Transverse colon (tissue), 4 donors: ENCODE measurements at places on chromosomes 13 and 19. TPM values are rescaled to one million over a fixed set of nuclear protein-coding genes. Genes with fewer than 3 reads are reported as not detected.

FBXO17 gene
- total RNA-seq: 7.8 TPM

CEP89 gene
- 4.5 TPM for total RNA-seq

FLT1 gene
- total RNA-seq: 2.6 TPM

NAPSA gene
- 3.0 TPM for total RNA-seq

CERS4 gene
- 3.4 TPM for total RNA-seq

YJEFN3 gene
- total RNA-seq: 4.5 TPM

TMPRSS9 gene
- total RNA-seq: 0.27 TPM

IL17D gene
- total RNA-seq: not detected

CYP2A7 gene
- total RNA-seq: not detected

EBI3 gene
- total RNA-seq: not detected

CDC16 gene
- total RNA-seq: 75.4 TPM

GRCh38 chr13:60933638-60934037 is 482.0 kb downstream of the PCDH20 start:
- no peaks in the 10 kb centered on the region for H3K36me3 ChIP-seq
- no peak overlapping the region for H3K27ac ChIP-seq
- H3K4me3 ChIP-seq: no peak overlapping the region
- H3K27me3 ChIP-seq: no peaks in the 10 kb centered on the region
- DNase-seq: no peak

- H3K36me3 ChIP-seq: no peaks in the 10 kb centered on the region
- DNase-seq: no peak
- peaks cover 7% of the 10 kb centered on the region for H3K4me1 ChIP-seq
- no peak overlapping the region for H3K4me3 ChIP-seq
Measured at GRCh38 chr13:50359041-50359367, 343.8 kb downstream of the KCNRG start.

DNA sequence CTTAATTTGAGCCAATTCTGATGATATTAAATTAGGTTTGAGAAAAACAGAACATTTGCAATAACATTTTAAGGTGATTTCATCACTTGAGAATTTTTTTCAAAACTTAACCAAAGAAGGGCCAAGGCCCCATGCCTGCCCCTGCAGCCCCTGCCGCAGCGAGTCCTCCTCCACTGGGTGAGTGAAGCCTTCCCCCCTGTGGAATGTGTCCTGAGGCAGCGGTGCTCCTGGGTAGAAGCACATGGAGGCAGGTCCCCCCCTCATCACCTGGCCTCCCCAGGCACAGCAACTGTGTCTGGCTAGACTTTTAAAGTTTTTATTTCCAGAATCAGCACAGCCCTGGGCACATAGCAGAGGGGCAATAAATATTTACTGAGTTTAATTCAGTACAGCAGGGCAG is 10.8 kb downstream of the SOX1 start:
- no peak overlapping the region for H3K4me3 ChIP-seq
- peaks cover 11% of the 10 kb centered on the region for H3K4me1 ChIP-seq
- peaks cover 84% of the 10 kb centered on the region for H3K27me3 ChIP-seq
- no peak for DNase-seq
- no peaks in the 10 kb centered on the region for H3K36me3 ChIP-seq

- peaks cover 5% of the 10 kb centered on the region for H3K27me3 ChIP-seq
- peaks cover 17% of the 10 kb centered on the region for H3K4me1 ChIP-seq
- DNase-seq: peak; percentile 92
- H3K4me3 ChIP-seq: peak overlapping the region; percentile 31
- H3K27ac ChIP-seq: peak overlapping the region; percentile 52
Measured at GRCh38 chr13:27362064-27362751, 62.2 kb upstream of the GTF3A start.

GRCh38 chr19:35220315-35220921 is 8.1 kb downstream of the FAM187B start:
- H3K27me3 ChIP-seq: no peaks in the 10 kb centered on the region
- no peak overlapping the region for H3K4me3 ChIP-seq
- no peak for DNase-seq
- H3K27ac ChIP-seq: no peak overlapping the region

DNA sequence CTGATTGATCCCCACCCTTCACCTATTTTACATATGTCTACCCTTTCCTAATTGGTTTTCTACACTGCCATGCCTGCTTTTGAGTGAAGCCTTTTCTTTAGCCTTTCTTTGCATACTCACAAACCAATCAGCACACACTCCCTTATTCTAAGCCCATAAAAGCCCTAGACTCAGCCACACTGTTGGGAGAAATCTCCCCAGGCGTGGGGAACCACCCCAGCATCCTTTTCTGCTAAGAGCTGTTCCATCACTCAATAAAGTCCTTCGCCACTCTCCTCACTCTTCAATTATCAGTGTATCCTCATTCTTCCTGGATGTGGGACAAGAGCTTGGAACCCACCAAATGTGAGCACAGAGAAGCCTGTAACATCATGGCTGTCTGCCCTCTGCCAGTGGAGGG is 343.6 kb downstream of the SLITRK1 start:
- DNase-seq: no peak
- H3K27ac ChIP-seq: no peak overlapping the region
- no peak overlapping the region for H3K4me3 ChIP-seq
- H3K4me1 ChIP-seq: no peaks in the 10 kb centered on the region

DNA sequence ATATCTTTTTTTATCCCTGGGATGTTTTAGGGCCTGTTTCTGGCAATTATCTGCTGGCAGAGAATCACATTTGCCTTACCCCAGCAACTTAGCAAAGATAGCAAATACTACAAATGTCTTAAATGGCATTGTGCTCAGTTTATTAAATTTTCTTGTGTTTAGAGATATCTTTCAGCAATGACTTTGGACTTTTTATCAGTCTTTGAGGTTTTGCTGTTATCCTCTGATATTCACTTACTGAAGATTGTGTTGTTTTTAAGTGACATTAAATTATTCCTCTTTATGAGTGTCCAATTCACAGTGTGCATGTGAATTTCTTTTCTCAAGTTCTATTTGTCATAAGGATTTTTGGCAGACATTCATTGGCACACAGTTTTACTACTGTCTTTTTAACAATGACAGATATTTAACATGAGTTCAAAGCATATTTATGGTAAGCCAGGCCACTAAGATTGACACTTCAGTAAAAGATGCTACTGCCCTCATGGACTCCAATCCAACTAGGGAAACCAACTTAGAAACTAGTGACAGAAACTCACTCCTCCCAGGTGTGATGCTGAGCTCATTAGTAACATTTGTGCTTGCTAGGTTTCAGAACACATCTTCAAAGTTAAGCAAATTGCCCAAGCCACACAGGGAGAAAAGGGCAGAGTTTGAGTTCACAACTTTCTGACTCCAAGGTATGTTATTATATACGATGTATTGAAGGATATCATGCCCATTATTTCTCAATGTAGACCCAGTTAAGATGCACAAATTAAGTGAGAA is 481.9 kb downstream of the GPC6 start:
- no peak overlapping the region for H3K4me3 ChIP-seq
- H3K27ac ChIP-seq: no peak overlapping the region
- H3K36me3 ChIP-seq: no peaks in the 10 kb centered on the region
- no peaks in the 10 kb centered on the region for H3K4me1 ChIP-seq

DNA sequence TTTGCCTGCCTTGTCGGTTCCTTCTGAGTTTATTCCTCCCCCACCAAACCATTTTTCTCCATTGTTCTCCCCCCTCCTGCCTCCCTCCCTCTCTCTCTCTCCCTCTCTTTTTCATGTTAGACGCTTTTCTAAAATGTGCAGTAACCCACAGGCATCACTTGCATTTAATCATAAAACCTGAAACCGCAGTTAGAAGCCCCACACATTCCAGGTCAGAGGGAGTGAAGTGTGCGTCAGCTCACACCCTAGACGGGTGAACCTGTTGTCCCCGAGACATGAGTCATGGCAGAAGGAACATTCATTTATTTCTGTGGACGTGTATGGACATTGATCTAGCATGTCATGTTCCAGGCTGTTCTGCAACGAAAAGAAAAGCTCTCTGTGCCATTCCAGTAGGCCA is 19.9 kb downstream of the ONECUT3 start:
- no peaks in the 10 kb centered on the region for H3K4me1 ChIP-seq
- no peak overlapping the region for H3K4me3 ChIP-seq
- peaks cover 98% of the 10 kb centered on the region for H3K27me3 ChIP-seq
- H3K27ac ChIP-seq: no peak overlapping the region
- H3K36me3 ChIP-seq: no peaks in the 10 kb centered on the region

DNA sequence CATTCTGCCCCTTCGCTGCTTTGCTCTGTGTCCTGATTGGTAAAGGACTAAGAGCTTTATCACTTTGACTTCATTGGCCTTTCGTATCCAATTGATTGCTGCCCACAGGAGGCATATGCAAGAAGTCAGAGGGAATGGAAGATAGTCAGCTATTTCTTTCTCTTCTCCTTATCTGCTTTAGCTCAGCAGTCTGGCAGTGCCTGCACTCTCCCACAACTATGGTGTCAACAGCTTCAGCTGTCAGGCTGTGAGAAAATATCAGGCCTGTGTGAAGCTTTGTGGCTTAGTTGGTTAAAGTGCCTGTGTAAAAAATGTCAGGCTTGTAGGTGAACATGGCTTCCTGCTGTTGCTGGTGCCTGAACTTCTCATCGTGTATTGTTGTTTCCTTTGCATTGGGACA is 243.0 kb downstream of the PCDH17 start:
- H3K27ac ChIP-seq: no peak overlapping the region
- no peak overlapping the region for H3K4me3 ChIP-seq
- no peak for DNase-seq
- H3K27me3 ChIP-seq: no peaks in the 10 kb centered on the region
- no peaks in the 10 kb centered on the region for H3K36me3 ChIP-seq

- H3K4me3 ChIP-seq: no peak overlapping the region
- no peaks in the 10 kb centered on the region for H3K27me3 ChIP-seq
- H3K27ac ChIP-seq: no peak overlapping the region
- no peaks in the 10 kb centered on the region for H3K4me1 ChIP-seq
- no peak for DNase-seq
Measured at GRCh38 chr13:74256969-74257368, 122.8 kb upstream of the KLF12 start.
